ENCODE measurements at places on chromosomes 2 and 18.
A peak's percentile ranks its signal among the peaks of the same experiment; 100 is the strongest.

DNA sequence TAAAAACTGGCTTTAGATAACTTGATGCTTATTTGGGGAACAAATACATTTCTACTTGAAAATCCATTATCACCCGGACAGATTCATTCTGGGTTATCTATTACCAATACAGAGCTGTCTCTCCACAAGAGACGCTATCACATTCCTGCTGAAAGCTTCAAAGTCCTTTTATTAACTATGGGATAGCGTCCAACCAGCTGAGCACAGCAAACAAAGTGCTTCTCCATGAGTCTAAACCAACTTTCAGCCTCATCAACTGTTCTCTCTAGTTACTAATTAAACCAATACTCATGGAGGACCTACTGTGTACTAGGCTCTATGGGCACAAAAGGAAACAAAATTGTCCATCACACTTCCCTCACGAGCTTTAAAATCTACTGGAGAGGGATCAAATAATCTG is 132.8 kb downstream of the L3MBTL4 start:
- ATAC-seq, result no peak

DNA sequence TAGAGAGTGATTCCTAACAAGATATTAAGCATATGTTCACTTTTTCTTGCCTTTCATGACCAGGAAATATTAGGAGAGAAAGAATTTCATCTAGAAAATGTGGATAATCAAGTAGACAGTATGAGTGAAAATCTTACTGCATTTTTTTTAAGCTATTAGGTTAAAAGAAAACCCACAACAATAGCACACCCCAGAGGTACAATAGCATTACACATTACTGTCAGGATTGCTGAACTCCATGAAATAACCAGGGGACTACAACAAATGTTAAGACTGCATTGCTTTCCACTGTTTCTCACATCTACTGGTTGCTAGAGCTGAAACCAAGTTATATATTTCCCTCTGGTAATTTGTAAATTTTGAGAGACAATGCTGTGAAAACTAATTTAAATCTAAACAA is 33.7 kb downstream of the KLF7 start:
- no peak for ATAC-seq

GRCh38 chr2:28339516-28340175 is 53.0 kb upstream of the FOSL2 start:
- ATAC-seq, result no peak

- no peak for ATAC-seq
These were observed 83.6 kb downstream of the FHOD3 start for GRCh38 chr18:36381075-36381474.

DNA sequence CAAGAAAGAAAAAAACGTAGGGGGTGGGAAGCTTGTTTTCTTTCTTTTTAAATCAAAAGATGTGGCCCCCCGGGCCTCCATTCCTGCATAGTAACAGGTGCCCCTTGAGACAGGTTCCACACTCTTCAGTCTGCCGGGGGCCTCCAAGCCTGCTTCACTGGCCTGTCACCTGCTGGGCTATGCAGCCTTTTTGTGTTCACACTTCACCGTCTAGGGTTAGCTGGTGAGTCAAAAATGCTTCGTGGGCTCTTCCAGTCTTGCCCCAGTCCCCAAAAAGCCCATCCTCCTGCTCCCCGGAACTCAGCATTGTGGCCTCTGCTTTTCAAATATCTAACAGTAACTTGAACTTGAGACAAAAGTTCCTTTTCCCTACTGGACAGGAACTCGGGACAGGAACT is 67.9 kb downstream of the POLR1A start:
- ATAC-seq, result peak; percentile 1

- no peak for ATAC-seq
These were observed 190.8 kb downstream of the TMEM247 start for GRCh38 chr2:46669996-46670793.

GRCh38 chr2:236912326-236913120 is 173.2 kb upstream of the COPS8 start:
- ATAC-seq, result no peak

DNA sequence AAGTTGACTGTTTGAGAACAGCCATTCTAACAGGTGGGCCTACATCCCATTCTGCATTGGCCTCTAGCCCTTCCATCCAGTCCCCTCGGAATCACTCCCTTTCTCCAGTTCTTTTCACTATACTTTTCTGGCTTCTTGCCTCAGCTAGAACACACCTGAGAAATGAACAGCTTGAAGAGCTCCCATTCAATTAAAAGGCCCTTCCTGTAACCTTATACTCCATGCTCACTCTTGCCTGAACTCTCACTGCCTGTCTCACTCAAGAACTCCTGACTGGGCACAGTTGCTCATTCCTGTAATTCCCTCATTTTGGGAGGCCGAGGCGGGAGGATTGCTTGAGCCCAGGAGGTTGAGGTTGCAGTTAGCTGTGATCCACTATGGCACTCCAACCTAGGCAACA is 23.6 kb downstream of the CHRNA1 start:
- no peak for ATAC-seq

All from motor neuron (in vitro differentiated cells).